ENCODE measurements at places on chromosomes 5 and 9.

DNA sequence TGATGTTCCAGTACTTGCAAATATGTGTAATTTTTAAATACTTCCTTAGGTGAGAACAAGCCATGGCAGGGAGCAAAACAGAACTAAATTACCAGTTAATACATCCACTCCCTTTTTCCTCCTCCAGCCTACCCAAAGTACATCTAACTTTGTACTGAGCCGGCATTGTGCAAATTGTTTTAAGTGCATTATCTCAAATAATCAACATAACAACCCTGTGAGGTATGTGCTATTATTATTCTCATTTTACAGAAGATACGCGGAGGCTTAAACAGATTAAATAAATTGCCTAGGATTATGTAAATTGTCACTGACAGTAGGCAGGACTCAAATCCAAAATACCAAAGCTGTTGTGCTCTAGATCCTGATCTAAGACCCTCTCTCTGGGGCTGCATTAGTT, 55.5 kb upstream of the KLF4 start:
- no peak for DNase-seq

DNA sequence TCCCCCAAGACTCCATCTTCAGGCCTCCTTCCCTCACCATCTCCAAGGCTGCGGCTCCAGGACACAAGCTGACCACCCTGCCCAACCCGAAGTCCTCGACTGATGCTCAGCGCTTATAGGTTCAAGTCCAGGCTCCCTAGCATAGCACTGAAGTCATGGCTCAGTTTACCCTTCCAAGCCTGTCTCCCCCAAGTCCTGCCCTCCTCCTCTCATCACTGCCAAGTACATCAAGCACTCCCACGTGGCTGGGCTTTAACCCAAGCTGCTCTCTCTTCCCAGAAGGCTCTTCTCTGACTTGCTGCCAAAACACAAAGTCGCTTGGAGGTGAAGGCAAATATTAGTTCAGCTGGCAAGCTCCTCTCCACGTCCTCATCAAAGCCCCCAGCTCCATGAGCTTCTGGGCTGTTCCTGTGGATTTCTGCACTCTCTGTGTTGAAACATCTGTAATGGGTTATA, 22.1 kb upstream of the MARCHF6 start:
- DNase-seq: no peak

DNA sequence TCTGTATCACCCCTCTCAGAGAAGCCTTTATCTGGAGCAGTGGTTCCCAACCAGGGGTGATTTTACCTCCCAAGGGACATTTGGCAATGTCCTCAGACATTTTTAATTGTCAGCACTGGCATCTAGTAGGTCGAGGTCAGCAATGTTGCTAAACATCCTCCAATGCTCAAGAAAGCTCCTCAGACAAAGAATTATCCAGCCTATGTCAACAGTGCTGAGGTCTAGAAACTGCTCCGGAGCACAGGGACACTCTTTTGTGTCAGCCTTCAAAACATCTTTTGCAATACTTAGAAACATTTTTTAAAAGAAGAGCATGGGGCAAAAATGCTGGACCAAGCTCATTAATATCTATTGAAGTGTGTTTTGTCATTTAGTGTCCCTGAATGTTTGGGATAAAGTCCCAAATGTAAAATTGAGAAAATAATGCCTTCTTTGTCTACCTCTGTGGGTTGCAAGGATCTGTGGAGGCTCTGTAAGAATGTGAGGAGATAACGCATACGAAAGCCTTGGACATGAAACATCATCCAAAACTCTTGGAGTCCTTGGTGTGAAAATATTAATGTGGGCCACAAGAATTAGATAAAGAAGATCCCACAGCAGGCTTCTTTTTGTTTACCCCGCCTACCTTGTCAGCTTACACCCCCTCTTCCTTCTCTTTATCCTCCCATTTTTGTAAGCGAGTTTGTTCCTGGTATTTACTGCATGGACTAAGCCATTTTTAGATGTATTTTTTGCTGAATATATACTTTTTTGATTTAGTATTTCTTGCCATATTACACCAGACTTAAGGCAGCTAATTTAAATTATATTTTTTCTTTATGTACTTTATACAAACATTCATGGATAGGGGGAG, 193.5 kb downstream of the CD180 start:
- no peak for DNase-seq

DNA sequence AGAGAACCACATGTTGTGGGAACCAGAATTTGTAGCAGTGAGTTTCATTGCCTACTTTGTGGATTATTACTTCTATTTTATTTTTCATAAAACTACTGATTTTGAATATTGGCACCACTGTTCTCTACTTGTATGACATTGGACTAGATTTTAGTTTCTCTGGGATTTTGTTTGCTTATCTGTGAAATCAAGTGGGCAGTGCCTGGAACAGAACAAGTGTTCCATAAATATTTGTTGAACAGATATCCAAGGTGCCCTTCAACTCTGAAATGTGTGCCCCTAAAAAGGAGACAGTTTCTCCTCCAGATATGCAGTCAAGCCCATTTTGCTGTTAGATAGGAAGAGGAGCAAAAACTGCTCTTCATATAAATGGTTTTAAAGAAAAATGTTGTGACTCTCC, 42.6 kb downstream of the ADAMTSL1 start:
- no peak for DNase-seq

- DNase-seq: no peak
Observed at GRCh38 chr5:150017226-150018005, 16.9 kb downstream of the HMGXB3 start.

DNA sequence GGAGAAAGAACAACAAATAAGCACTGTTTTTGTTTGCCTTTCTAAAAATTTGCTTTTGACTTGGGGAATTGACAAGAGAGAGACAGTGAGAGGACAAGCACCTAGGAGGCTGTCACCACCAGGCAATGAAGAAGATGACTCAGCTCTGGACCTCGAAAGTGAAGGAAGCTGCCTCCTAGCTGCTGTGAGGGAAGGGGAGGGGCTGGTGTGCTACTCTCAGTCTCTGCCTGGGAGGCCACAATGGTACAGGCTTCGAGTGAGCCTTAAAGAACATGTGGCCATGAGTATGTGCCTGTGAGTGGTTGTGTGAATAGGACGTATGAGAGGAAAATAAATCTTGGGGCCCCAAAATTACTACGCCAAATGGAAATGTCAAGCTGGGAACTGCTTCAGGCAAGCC, 7.1 kb upstream of the PLK2 start:
- DNase-seq: no peak

- DNase-seq: no peak
Observed at GRCh38 chr5:180866985-180867384, 5.9 kb upstream of the ZFP62 start.

GRCh38 chr9:101167490-101168134, 139.1 kb downstream of the PLPPR1 start:
- DNase-seq: no peak

DNA sequence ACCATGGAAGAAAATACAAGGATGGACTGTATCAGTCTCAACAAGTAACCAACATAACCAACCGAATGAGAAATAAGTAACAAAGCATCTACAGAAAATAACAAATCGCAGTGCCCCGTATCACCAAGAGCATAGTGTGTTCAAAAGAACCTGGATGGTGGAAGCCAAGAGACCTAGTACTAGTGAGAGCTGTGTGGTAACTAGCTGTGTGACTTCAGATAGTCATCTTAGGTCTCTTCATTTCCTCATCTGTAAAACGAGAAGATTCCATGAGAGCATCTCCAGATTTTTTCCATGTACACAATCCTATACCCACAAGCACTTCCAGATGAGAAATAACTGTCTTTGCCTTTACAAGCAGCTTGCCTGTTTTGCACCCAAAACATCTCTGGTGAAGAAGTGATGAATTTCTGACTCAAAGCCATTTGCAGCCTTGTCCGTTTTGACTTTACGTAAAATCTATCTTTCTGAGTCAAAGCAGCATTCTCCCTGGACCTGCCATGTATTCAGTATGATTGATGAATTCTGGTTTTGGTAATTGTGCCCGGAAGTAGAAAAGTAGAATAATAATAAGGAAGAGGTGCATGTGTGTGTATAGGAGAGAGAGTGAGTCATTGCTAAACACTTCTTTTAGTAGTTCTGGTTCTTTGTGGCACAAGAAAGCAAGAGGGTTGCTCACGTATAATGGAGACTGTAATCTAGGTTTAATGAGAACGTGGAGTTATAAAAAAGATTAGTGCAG, 41.0 kb downstream of the AOPEP start:
- no peak for DNase-seq

DNA sequence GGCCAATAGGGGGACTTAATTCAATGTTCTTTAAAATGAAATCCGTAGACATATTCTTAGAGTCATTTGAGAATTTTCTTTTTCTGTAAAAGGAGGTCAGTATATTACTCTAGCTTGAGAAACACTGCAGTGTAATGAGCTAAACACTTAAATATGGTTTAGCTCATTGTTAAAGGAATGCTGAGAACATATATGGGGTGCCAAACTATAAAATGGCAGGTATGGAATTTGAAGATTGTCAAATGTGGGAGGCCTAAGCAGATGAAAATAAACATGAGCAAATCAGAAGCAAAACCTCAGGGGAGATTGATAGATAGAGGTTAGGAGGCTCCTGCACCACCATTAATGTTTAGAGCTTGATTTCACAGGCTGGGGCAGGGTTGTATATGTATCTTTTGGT, 57.9 kb downstream of the STX17 start:
- no peak for DNase-seq

- DNase-seq: no peak
Observed at GRCh38 chr9:121285835-121286687, 18.1 kb downstream of the GSN start.

DNA sequence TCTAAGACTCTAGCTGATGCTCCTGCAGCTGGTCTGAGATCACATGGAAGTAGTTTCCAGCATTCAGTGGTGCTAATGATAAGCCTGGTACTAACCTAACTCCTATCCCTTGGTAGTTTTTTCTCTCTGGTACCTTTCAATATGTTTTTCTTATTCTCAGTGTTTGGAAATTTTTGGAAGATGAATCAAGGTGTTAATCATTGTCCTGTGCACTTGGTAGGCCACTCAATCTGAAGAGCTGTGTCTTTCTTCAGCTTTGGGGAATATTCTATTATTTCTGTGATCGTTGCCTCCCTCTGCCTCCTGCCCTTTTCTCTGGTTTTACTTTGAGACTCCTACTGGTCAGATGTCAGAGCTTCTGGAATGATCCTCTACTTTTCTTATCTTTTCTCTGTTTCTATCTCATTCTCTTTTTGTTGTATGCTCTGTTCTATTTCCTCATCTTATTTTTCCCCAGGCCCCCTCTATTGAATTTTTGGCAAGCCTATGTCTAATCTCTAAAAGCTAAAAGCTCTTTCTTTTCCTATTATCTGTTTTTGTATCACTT, 136.8 kb downstream of the APBA1 start:
- DNase-seq: no peak

DNA sequence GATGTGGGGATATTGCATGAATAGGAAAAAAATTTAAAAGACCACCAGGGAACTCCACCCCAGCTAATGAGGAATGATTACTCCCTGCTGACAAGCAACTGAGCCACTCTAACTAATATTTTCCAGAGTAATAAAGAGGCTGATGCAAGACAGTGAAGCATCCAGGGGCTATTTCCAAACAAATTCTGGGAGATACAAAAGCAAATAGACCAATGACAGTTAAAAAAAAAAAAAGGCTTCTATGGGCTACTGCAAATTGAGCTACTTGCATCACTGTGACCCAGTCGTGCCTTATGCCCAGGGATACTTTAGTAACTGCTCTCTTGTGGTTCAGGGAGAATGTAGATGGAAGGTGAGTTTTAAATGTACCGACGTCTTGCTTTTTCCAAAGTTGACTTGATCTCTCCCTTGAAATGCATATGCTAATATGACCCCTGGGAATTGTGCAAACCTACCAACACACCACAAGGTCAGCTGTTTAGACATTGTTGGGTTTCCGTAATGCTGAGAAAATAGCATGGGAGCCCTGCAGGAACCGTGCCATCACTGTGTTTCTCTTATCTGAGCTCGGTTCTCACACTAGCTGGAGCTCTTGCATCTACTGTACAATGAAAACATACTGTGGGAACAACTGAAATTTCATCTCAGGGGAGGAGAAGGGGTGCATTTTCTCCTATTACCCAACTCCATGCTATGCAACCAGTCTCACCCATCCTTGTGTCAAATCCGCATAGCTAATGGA, 250.6 kb upstream of the MAP3K1 start:
- DNase-seq: no peak

- no peak for DNase-seq
Observed at GRCh38 chr5:177130211-177131018, 3.2 kb upstream of the NSD1 start.

- DNase-seq: no peak
Observed at GRCh38 chr5:124825983-124826337, 79.5 kb upstream of the ZNF608 start.

- DNase-seq: no peak
Observed at GRCh38 chr5:89327608-89328007, 444.6 kb upstream of the MEF2C start.
